CD4-positive, alpha-beta T cell treated with Interleukin-21 for 1 hour (primary cell): ENCODE measurements at places on chromosomes 5 and 9.

- no peak for DNase-seq
Observed at GRCh38 chr9:10251490-10251889, 361.3 kb downstream of the PTPRD start.

- no peak for DNase-seq
Observed at GRCh38 chr9:94611638-94612068, 18.0 kb upstream of the FBP2 start.

DNA sequence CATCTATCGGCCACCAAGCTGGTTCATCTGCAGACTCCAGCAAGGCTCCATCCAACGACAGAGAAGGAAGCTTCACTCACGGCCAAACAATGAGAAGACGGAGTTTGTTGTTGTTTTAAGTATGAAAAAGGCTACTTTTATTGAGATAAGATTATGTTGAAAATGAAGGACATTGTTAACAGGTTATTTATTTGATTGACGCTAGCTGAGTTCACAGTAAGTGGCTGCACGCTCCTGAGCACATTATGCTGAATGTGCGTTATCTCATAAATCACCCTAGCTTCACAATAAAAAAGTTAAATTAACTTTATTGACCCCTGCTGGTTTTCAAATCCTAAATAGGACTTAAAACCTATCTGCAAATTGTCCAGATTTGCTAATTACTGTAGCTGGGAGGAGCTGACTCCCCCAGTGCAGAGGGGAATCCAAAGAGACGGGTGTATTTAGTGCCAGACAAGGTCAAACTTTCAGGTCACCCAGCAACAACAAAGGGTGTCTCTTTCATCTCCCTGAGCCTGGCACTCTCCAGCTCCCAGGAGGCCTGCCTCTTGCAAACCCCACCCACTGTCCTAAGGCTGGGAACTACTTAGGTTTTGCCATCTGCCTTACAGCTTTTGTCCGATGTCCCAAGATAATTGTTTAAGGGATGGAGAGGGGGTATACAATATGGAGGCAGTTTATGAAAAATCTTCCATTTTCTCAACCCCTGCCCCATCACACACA lies 129.2 kb downstream of the ZDHHC21 start:
- no peak for DNase-seq

GRCh38 chr5:132023258-132024116 lies 12.0 kb upstream of the ACSL6 start:
- DNase-seq: no peak

GRCh38 chr5:78511121-78511906 lies 137.3 kb downstream of the LHFPL2 start:
- DNase-seq: no peak

DNA sequence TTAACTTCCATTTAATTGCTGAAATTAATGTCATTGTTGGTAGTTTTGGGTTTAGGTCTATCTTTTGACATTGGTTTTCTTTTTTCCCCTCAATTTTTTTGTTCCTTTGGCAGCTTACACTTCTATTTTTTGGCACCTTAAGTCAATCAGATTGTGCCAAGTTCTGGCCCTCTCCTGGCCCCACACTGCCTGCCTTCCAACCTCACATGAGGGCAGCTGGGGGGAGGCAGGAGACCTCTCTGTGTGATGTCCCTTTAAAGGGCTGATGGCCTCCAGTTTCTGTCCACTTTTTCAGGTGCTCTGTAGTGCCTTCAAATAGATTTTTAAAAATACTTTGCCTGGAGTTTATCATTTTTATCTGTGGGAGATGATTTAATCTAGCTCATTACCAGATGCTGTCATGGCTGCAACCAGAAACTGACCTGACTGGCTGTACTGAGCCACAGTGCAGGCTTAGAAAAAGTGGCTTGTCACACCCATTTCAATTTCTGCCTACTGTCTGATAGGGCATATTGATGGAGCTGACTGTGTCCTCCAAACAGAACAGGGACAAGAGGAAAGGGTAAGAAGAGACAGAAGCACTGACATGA lies 196.6 kb downstream of the FANCC start:
- no peak for DNase-seq

- DNase-seq: no peak
Observed at GRCh38 chr9:101465326-101465915, 29.8 kb upstream of the ALDOB start.

GRCh38 chr9:20205821-20206220 lies 416.5 kb downstream of the MLLT3 start:
- no peak for DNase-seq

GRCh38 chr5:62007457-62007856 lies 298.5 kb upstream of the KIF2A start:
- DNase-seq: no peak

DNA sequence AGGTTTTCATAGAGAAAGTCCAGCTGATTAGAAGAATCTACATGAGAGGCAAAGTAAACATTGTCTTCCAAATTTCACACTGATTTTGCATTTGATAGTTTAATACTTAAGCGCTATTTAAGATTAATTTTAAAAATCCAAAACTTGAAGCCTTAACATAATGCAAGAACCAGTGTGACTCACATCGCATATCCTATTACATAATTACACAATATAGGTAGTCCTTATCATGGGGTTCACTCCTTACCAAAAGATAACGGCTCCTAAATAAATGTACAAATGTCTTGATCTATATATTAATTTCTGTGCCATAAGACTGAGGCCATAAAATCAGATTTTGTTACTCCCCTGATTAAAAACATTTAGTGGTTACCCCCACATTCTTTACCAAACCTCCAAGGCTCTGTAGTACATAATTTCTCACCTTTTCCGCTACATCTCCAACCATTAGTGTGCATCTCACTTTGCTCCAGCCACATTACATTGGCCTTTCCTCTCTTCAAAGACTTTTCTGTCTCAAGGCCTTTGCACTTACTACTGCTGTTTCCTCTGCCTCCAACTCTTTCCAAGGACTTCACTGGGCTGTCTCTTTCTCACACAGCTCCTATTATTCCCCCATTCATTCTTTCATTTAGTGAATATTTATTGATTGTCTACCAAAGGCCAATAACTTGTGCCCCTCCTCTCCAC lies 1.0 kb downstream of the RIOK2 start:
- DNase-seq: no peak

DNA sequence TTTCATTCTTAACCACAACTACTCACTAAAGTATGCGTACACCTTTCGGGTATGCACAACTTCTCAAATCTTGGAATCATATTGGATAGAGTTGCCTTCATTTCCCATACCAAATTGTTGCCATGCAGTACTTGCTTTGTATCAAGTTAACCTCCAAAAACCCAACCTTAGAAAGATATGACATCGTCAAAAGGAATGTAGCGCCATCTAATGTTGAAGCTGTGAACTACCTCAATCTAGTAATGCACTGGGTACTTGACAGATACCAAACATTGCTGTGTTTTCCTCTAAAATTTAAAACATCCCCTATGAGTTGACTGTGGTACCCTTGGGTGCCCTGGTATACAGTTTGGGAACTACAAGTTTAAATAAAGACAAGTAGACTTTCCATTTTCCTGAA lies 318.4 kb downstream of the ARL15 start:
- no peak for DNase-seq

- no peak for DNase-seq
Observed at GRCh38 chr5:179919487-179920060, 11.9 kb upstream of the TBC1D9B start.

- DNase-seq: no peak
Observed at GRCh38 chr5:77390795-77391194, 101.3 kb downstream of the WDR41 start.

GRCh38 chr9:90640361-90640760 lies 2.3 kb downstream of the DIRAS2 start:
- DNase-seq: no peak

- no peak for DNase-seq
Observed at GRCh38 chr5:170504616-170505266, 921 bp downstream of the KCNIP1 start.

DNA sequence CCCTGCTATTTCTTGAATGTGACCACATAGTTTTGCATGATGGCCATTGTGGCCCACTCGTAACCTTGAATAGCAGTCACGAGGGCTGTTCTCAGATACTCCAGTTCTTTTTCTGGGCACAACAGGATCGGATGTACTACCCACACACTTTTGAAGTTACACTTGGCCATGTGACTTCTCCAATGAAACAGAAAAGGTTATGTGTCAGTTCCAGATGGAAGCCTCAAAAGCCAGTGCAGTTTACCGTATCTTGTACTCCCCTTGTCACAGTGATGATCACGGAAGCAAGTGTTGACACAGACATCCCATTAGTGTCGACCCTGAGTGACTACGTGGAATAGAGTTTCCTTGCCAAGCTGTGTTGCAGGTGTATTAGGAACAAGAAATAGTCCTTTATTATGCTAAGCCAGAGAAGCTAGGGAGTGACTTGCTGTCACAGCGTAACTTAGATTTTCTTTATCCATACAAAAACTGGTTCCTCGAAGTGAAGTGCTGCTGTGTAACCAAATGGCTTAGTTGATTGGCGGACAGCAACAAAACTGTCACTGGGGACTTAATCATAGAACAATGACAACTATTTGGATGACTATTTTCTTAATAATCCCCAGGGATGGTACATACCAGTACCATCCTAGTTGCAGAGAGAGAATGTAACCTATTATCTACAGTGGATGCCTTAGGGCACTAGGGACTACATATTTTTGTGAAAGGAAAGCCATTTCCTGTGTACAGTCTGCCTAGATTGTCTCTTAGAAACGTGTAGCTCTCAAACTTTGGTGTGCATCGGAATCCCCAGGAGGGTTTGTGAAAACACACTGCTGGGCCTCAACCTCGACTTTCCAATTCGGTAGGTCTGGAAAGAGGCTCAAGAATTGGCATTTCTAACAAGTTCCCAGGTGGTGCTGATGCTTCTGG lies 90.1 kb upstream of the DMRT1 start:
- DNase-seq: no peak

DNA sequence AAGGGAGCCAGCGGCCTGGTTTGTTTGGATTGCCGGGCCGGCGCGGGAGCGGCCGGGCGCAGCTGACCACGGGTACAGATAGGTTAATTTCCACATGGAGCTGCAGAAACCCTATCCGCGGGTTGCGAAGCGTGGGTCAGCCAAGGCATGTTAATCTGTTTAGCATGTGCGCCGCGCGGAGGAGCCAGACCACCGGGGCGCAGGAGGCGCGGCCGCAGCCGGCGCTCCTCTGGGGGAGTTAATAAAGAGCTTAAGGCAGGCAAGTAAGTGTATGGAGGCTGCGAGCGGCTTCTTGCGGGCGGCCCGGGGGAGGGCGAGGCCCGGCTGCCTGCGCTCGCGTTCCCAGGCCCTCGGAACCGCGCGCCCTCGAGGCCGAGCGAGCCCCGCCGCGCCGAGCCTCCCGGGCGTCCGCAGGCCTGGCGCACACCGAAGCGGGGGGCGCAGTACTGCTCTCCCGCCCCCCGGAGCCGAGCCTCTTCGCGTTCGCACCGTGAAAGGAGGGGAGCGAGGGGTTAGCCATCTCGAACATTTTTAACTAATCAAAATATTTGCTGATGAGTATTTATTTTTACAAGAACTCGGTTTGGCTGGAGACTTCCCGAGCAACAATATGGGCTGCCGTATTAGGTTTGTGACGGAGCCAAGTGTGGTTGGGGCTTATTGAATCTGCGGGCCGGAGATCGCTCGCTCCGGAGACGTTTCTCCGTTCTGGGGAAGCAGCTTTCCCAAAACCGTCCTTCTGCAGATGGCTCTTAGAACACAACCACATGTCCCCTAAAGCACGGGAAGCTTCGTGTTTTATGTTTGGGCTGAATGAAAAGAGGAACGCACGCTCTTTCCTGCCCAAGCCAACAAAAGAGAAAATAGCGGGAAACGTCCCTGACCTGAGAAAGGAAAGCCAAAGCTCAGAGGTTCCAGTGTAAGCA lies 28.8 kb downstream of the FOXD1 start:
- DNase-seq: no peak

DNA sequence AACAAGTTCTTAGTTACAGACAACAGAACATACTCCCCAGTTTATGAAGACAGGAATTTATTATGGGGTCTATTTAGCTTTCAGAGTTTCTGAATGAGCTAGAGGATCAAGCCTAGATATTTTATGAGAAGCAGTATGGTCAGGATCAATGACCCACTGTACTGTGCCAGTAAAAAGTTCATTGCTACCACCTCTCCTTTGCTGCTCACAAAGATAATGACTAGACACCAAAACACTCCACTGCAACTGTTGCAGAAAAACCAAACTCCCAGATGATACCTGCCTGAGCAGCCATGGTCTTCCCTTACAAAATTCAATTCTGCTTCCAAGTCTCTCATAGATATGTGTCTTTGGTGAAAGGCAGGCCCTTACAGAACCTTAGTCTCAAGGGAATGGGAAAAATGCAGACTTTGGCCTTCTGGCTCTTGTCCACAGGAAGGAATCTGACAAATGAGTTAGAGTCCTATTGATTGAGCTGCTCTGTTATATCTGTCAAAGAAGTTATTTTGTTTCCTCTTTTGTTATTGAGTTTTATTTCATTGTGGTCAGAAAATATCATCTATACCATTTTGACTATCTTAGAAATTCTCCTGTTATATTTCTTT lies 74.7 kb upstream of the RASGRF2 start:
- no peak for DNase-seq

- no peak for DNase-seq
Observed at GRCh38 chr5:7269591-7270274, 126.2 kb upstream of the ADCY2 start.

- DNase-seq: peak; percentile 63
Observed at GRCh38 chr9:131407717-131408195, 13.9 kb downstream of the PRRC2B start.

DNA sequence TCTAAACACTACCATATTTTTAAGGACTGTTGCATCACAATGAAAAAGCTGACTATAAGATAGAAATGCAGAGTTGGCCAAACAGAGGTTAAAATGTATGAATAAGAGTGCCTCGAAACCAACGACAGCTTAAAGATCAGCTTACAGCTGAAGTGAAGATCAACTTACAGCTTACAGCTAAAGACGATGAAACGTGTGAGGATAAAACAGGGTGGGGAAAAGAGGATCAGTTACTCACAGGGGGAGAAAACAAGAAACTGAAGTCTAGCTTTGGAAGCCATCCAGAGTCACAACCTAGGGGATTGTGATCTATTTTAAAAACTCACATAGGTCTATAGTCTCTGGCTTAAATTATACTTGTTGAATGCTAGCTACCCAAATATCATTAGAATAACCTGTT lies 220.0 kb downstream of the SNCAIP start:
- DNase-seq: no peak

- DNase-seq: no peak
Observed at GRCh38 chr5:147791181-147791580, 8.7 kb upstream of the JAKMIP2 start.

DNA sequence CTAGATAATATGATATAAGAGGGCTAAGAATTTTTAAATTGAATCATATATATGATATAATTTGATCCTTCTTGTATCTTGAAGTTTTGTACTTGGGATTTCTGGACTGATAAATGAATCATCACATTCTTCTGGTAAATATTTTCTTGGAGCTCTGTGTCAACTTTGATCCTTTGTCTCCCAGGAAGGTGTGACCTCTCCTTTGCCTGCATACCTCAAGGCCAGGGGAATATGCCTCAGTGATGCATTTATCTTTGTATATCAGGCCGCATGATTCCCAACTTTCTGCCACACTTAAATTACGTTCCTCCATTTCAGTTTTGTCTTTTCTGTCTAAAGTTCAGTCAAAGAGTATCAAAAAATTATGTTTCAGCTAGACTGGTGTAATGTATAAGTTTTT lies 101.2 kb downstream of the NLN start:
- no peak for DNase-seq
